ENCODE measurements at places on chromosomes 7 and 10.

DNA sequence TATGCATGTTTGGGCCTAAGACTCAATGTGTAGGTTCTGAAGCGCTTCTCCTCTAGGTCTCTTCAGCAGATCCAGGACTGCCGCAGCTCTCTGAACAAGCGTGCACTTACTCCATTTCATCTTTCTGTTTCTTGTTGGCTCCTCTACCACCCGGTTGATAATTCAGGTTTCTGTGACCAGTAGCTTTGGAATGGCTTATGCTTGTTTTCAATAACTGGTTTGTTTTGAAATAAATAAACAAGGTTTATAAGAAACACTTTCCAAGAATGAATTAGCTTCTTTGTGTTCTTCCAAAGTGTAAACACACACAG lies 1.5 kb downstream of the MDFIC start:
- no peak for DNase-seq

- no peak for DNase-seq
Measured at GRCh38 chr10:97721871-97722780, 8.6 kb downstream of the MARVELD1 start.

DNA sequence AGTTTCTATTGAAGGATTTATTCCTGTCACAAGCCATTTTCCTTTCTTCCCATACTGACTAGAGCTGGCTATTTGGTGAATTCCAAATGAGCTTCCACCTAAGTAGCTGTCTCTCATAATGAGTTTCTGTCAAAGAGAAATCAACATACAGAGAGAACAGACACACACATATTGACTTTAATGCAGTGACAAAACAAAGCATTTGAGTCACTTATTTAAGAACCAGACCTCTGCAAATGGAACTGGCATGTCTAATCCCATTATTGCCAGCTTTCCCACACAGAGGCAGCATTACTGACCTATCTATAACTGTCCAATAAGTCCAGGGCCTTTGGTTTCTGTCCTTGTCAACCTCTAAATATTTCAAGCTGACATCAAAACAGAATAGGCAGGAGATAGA lies 179.3 kb upstream of the CSTF2T start:
- DNase-seq = no peak

GRCh38 chr10:116766241-116766827 lies 24.0 kb upstream of the HSPA12A start:
- no peak for DNase-seq

GRCh38 chr7:138025215-138026186 lies 23.6 kb upstream of the CREB3L2 start:
- no peak for DNase-seq

DNA sequence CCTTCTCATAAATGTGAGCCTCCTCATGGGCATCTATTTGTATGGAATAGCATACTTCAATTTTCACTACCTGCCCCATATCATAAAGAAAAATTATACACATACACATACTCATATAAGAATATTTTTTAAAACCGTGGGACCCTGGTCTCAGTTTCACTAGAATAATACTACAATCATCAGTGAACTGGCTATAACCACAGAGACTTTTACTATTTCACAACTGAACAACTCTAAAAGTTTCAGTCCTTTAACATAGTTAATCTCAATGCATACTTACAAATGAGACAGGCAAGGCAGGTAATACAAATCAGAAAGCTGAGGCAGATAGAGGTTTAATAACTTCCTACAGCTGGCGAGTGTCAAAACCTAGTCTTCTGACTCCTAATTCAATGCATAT lies 83.1 kb downstream of the LRRN3 start:
- no peak for DNase-seq

GRCh38 chr7:16647435-16647960 lies 1.5 kb downstream of the BZW2 start:
- DNase-seq = no peak

- no peak for DNase-seq
Measured at GRCh38 chr10:31374146-31374696, 55.2 kb downstream of the ZEB1 start.

DNA sequence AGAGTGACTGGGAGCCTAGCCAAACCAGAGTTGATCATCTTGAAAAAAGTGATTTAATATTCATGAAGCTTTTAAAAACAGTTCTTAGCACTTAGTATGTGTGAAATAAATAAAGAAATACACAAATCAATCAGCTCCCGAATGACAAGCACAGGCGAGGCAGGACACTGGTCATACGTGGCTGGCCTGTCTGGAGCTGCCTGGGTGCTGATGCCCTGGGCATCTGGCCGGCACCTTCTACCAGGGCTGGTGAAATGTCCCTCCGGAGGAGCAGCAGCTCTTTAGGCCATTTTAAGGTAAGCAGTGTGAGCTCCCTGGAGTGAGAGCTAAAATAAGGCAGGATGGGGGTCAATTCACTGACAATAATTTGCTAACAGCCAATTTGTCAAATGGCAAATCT lies 23.7 kb downstream of the IL15RA start:
- no peak for DNase-seq

GRCh38 chr7:114952296-114952695 lies 30.4 kb downstream of the MDFIC start:
- DNase-seq = no peak

DNA sequence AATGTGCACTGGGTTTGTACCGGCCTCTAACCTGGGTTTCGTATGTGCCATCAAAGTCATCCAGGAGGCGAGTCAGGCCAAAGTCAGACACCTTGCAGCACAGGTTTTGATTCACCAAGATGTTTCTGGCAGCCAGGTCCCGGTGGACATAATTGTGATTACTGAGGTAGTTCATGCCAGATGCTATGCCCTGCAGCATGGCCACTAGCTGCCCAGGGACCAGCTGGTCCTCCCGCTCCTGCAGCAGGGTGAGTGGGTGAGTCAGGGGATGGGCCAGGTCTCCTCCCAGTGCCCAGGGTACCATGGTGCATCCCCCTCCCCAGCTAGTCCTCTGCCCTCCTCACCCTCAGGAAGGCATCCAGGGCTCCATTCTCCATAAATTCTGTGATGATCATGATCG lies 13.6 kb downstream of the ZYX start:
- no peak for DNase-seq

DNA sequence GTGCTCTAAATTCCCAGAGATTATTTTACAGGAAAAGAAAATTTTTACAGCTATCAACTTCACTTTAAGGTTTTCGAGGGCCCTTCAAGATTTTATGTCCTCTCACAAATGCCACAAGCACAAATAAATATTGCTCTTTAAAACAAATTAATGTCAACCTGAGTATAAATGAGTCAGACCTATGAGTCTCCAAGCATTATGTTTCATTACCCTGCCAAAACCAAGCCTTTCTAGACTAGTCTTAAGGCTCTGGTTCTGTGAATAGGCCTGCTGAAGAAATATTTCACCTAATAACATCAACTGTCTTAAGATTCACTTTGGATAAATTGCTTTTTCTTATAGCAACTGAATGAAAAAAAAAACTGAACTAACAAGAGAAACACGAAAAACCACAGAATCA lies 153.0 kb downstream of the PDE1C start:
- no peak for DNase-seq

GRCh38 chr7:20450536-20450935 lies 119.8 kb downstream of the ITGB8 start:
- DNase-seq = no peak

DNA sequence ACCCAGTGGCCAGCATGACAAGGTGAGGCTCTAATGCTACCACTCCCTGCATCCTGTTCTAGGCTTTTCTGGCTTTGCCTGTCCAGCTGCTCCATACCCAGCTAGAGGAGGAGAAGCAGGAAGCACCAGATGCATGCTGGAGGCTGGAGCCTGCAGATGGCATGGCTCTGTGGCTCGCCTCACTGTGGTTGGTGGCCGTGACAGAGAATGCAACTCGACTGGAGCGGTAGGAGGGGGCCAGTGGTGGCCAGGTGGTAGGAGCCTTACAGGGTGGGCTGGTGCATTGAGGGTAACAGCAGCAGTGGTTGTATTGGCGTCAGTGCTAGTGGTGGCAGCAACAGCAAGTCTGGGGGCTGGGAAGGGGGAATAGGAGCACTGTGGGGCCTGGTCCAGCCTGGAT lies 128.6 kb downstream of the ZNF248 start:
- DNase-seq = no peak

DNA sequence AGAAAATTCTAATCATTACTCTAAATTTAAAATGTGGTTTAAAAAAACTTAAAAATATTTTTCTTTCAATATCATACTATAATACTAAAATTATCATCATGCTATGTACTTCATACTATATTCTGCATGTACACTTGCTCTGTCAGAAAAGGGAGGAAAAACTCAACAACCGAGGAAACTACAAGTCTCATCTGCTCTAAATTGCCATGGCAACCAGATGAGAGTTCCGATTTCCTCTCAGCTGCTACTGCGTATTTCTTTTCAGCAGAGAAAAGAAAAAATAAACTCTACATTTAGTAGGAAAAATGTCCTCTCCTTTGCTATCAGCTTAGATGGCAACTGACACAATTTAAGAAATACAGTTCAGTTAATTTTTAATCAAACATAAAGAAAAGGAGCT lies 178.9 kb downstream of the SRPK2 start:
- no peak for DNase-seq

GRCh38 chr7:90461219-90461618 lies 8.2 kb upstream of the PTTG1IP2 start:
- no peak for DNase-seq

GRCh38 chr7:150719960-150720891 lies 3.8 kb downstream of the GIMAP1 start:
- DNase-seq = no peak

GRCh38 chr10:25047088-25047487 lies 30.7 kb downstream of the THNSL1 start:
- no peak for DNase-seq

DNA sequence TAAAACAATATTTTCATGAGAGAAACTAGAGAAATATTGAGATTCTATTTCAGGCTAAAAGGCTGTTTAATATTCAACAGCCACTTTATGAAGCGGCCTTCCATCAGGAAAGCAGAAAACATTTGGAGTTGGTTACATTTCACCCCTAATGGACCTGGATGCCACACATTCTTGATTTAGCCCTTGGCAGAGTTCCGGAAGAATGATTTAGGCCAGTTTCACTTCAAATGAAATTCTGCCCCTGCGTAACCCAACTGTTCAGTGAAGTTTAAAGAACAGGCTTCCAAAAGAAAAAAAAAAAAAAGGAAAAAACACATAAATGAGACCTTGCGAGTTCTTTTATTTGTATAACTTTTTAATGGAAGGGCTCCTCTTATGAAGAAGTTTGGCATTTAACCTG lies 239.2 kb upstream of the AKR1E2 start:
- no peak for DNase-seq

GRCh38 chr10:375815-376505 lies 240.7 kb downstream of the ZMYND11 start:
- no peak for DNase-seq

GRCh38 chr10:32149252-32149955 lies 93.2 kb upstream of the KIF5B start:
- no peak for DNase-seq

- no peak for DNase-seq
Measured at GRCh38 chr10:50456719-50457118, 167.0 kb downstream of the SGMS1 start.

DNA sequence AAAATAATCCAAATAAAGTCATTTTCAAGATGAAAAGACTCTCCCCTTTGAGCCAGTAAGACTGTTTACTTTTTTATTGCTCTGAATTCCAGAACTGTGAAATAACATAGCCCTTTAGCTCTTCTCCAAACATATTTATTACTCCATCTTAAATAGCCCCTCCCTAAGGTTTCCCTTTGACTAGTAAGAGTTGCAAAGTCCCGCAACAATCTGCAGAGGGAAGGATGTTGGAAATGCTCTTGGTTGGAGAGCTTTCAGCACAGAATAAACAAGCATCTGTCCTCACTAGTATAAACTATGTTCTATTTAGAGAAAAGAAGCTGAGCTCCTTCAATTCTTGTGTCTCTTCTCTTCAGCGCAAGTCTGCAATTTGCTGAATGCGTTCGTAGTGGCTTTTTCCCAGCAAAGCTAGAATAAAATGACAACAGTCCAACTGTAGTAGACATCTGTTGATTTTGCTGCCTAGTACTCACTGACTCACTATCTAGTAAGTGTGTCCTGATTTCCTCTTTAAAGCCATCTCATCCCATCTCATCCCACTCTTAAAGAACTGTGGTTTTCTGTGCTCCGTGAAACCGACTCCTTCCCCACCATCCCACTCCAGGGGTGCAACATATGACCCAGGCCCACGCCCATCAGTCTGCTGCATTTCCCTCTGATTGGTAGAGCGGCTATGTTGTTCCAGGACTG lies 104.0 kb downstream of the FAM107B start:
- no peak for DNase-seq

DNA sequence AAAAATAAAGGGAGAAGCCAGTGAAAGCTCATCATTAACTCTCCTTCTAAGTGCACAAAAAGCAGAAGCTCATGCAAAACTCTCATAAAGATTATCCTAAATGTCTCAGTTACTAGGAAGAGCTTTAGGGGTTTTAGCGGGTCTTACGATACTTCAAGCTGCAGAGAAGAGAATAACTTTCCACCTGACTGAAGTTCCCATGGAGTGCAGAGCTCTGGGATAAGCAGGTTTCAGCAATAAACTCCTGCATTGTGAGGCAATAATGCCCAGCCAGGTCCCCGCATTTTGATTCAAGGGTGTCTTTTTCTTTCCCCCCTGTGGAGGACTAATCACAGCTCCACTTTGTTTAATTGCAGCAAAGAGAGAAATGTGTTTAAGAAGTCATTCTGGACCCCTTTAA lies 241.9 kb upstream of the SP8 start:
- no peak for DNase-seq

- DNase-seq = no peak
Measured at GRCh38 chr7:35253710-35254495, at the start of gene TBX20. TSS of gene TBX20 (minus strand) at chr7:35254100. CDS start at chr7:35253620, 480 bp downstream.

DNA sequence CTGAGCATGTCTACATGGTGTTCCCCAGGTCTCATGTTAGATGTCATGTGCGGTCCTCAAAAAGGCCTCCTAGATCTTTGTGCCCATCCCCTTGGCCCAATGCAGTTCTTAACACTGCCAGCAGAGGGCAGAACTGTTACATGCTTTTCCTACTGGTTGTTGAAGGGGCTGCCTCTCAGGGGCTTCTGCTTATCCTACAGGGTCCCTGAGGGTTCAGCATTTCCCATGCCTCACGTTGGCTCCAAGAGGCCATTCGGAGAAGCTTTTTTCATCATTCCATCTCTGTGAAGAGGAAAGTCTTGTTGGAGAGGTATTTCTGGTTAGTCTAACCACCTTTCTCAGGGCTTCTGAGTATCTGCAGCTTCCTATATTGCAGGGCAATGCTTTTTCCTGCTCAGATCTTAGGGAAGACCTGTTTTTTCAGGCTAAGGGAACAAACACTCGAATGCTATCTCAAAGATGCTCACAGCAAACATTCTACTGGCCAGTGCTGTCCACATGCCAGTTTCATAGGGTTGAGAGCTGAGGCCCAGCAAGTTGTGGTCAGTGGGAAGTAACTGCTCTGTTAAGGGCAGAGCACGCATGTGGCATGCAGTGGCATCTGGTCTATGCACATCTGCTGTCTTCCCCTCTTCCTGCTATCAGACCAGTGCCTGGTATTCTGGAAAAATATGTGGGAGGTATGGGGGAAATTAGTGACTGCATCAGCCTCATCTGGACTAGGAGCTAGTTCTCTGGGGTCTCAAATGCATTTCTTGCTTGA lies 31.5 kb downstream of the MBL2 start:
- DNase-seq = no peak
